ENCODE measurements at places on chromosomes 16 and 17.
A peak's percentile ranks its signal among the peaks of the same experiment; 100 is the strongest.

- H3K27me3 ChIP-seq, result no peaks in the 10 kb centered on the region
- no peak overlapping the region for H3K27ac ChIP-seq
- no peak overlapping the region for H3K4me3 ChIP-seq
Measured at GRCh38 chr17:17382971-17383370, 79.8 kb downstream of the NT5M start.

DNA sequence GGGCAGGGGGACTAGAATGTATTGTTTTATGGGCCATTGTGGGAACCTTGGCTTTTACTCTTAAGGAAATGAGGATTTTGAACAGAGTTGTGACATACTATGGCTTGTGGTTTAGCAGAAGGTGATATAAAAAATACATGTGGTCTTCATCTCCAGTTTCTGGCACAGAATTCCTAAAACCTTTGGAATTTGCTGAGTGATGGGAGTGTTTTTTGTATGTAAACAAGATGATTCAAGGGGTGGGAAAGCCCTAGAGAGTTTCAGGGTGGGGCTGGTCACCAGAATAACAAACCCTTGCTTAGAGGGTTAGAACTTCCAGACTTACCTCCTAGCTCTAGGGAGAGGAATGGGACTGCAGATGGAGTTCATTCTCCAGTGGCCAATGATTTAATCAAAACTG lies 316.1 kb downstream of the PHKB start:
- DNase-seq, result no peak
- no peaks in the 10 kb centered on the region for H3K27me3 ChIP-seq
- H3K27ac ChIP-seq, result no peak overlapping the region

GRCh38 chr16:85253084-85253941 lies 141.0 kb upstream of the CIBAR2 start:
- DNase-seq, result peak; percentile 80
- no peak overlapping the region for H3K4me3 ChIP-seq
- no peaks in the 10 kb centered on the region for H3K4me1 ChIP-seq
- no peak overlapping the region for H3K27ac ChIP-seq
- H3K36me3 ChIP-seq, result no peaks in the 10 kb centered on the region

DNA sequence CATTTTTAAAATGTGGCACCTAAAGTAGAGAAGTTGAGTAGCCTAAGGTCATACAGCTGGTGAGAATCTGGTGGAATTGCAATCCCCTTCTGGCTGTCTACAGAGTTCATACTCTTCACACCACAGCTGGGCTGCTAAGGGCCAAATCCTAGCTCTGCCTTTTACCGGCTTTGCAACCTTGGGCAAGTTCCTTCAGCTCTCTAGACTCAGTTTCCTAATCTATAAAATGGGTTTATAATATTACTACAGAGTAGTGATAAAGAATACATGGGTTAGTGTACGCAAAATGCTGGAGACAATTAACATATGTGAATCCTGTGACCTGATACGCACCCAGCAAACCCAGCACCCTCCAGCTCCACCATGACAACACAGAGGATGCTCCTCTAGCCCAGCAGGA lies 298.2 kb upstream of the MAF start:
- H3K27ac ChIP-seq, result no peak overlapping the region
- H3K27me3 ChIP-seq, result no peaks in the 10 kb centered on the region
- no peak overlapping the region for H3K4me3 ChIP-seq
- no peak for DNase-seq

DNA sequence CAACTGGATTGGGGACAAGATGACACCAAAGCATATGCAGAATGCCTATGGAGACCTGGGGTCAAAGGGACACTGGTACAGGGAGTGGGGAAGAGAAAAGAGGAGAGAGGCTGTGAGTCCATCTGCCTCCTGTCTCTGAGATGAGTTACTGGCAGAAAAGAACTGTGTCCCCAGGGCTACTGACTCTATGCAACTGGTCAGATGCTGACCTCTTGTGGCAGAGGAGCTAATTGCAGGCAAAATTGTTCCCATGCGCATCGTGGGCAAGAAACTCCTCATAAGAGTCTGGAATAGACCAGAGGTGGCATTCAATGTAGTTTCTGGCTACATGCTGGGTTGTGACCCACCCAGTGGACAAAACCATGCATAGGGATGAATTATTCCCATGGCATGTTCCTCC lies 26.1 kb upstream of the MLKL start:
- peak; percentile 86 for DNase-seq
- no peak overlapping the region for H3K4me3 ChIP-seq
- H3K27me3 ChIP-seq, result no peaks in the 10 kb centered on the region
- no peaks in the 10 kb centered on the region for H3K36me3 ChIP-seq

GRCh38 chr17:65328567-65328966 lies 191.4 kb downstream of the RGS9 start:
- no peak overlapping the region for H3K4me3 ChIP-seq
- H3K27ac ChIP-seq, result no peak overlapping the region
- no peaks in the 10 kb centered on the region for H3K27me3 ChIP-seq
- no peak for DNase-seq
- no peaks in the 10 kb centered on the region for H3K36me3 ChIP-seq

DNA sequence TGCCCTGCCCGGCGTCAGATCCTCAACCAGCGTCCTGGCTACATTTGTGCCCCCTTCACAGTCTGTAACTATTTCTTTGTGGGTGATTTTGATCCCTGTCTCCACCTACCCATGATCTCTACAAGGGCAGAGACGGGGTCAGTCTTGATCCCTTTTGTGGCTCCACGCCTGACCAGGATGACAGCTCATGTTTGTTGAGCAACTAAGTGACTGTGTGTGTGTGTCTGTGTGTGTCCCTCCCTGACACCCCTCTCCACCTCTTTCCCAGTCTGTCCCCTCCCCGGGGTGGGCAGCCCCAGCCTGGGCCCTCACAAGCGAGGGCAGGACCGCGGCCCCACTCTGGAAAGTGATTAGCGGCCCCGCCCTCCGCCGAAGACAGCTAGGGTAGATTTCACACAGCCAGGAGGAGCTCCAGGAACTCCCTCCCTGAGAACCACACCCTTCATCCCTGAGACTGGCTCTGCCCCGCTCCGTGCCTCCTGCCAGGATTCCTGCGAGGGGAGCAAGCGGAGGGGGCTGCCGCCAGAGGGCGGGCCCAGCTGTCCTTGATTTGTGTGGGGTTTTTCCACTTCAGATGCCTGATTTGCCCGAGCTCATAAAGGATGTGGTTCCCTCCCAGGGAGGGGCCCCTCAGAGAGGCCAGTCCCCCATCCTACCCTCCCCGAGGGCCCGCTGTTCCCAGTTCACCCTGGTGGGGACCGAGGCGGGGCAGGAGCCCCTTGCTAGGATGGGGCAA lies 5.3 kb upstream of the HS3ST6 start:
- H3K36me3 ChIP-seq, result no peaks in the 10 kb centered on the region
- H3K27ac ChIP-seq, result no peak overlapping the region
- peak; percentile 83 for DNase-seq
- H3K4me3 ChIP-seq, result peak overlapping the region; percentile 55
- H3K27me3 ChIP-seq, result peaks cover 56% of the 10 kb centered on the region

DNA sequence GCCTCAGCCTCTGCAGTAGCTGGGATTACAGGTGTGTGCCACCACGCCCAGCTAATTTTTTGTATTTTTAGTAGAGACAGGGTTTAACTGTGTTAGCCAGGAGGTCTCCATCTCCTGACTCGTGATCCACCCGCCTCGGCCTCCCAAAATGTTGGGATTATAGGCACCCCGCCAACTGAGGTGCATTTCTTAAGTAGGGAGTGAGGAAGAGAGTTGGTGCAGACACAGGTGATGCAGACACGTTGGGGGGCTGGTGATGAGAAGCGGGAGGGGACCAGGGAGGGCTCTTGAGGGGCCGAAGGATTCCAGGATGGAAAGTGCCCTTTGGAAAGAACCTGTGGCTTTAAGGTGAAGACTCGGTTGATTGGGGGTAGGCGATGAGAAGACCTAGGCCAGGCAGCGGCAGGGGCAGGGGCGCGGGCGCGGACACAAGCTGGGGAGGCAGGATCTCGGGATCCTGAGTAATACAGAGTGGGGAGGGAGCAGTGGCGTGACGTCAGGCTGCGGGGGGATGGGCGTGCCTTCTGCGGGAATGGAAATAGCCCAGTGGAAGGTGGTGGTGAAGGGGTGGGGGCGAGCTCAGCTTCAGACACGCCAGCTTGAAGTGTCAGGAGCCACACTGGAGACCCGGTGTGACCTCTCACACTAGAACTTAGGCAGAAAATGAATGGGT lies 2.5 kb upstream of the ATP6V0C start:
- peak; percentile 49 for DNase-seq
- no peaks in the 10 kb centered on the region for H3K36me3 ChIP-seq
- H3K27me3 ChIP-seq, result no peaks in the 10 kb centered on the region
- H3K4me3 ChIP-seq, result peak overlapping the region; percentile 41
- H3K4me1 ChIP-seq, result peaks cover 22% of the 10 kb centered on the region

DNA sequence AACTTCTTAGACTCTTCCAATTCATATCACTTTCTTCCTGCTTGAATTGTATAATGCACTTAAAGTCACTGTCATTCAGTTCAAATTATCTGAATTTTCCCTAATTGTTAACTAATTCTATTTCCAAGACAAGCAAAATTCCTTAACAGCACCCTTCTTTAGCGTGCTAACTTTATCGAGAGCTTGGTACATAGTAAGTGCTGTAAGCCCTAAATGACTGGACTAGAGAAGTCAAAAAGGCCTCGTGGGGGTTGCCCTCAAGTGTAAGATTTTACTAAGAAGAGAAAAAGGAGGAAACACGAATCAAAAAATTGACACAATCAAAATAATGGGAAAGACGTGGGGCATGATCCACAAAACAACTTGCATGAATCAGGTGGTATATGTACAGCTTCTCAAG lies 11.3 kb downstream of the KANSL1 start:
- H3K27me3 ChIP-seq, result no peaks in the 10 kb centered on the region
- no peak for DNase-seq
- H3K27ac ChIP-seq, result peak overlapping the region; percentile 93
- H3K4me1 ChIP-seq, result peaks cover 93% of the 10 kb centered on the region
- no peak overlapping the region for H3K4me3 ChIP-seq

DNA sequence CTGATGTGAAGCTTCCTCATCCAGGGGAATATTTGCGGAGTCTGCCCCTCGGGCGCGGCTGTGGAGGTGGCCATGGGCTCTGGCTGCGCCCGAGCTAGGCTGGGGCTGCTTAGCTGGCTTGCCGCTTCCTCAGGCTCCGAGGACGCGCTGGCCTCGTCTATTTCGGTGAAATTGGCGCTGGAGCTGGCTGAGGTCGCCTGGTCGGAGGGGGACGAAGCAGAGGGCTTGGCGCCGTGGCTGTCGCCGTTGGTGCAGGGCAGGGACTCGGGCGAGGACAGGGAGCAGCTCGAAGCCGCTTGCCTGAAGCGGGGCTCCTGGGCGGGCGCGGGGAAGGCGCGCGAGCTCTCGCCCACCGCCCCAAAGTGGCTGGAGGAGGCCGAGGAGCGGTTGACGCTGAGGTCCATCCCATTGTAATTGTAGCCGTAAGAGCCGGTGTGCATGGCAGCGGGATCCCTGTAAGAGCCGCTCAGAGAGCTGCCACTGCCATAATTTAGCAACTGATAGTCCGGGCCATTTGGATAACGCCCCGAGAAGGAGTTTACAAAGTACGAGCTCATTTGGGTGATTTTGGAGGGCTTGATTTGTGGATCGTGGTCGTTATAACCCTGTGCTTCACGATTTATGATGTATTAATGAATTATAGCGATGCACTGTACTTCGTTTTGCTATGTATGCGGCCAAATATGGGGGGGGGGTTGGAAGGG lies at the start of gene HOXB5:
TSS of gene HOXB5 (minus strand) at position 654 of the 704 bp plus-strand sequence. CDS start at position 557, 97 bp downstream.
- H3K27ac ChIP-seq, result no peak within 1 kb of the TSS
- peaks cover 62% of the 10 kb centered on the region for H3K4me1 ChIP-seq
- H3K36me3 ChIP-seq, result no peaks in the 10 kb centered on the region
- DNase-seq, result no peak

DNA sequence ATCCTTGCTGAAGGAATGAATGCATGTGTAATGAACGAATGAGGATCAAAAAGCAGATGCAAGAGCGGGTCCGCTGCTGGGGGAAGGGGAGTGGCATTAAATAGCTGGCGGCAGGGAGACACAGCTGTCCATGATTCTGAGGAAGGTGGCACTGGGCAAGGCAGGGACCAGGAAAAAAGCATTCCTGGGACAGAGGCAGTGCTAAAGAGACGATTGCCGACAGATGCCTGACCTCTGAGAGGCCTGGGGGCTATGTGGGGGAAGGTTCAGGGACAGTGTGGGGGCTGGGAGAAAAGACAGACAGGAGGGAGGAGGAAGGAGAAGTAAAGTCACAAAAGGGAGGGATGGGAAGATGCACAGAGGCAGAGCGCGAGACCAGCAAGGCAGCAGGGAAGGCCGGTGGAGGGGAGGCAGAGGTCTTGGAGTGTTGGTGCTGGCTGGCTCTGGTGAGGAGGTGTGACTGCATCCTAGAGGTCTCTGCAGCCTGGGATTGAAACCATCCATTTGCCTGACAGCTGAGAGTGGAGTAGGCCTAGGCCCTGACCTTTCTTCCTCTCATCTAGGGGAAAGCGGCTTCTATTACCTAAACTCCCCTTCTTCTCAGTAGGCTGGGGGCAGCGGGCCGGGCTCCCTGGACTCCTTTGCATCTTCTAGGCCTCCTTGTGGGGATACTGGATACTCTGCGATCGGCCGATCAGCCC lies 109.9 kb downstream of the SDK2 start:
- no peak for DNase-seq
- H3K27me3 ChIP-seq, result no peaks in the 10 kb centered on the region
- H3K4me3 ChIP-seq, result no peak overlapping the region
- H3K4me1 ChIP-seq, result peaks cover 8% of the 10 kb centered on the region
- no peak overlapping the region for H3K27ac ChIP-seq

GRCh38 chr17:32852811-32853210 lies 24.1 kb downstream of the MYO1D start:
- no peak for DNase-seq
- no peaks in the 10 kb centered on the region for H3K36me3 ChIP-seq
- H3K27me3 ChIP-seq, result no peaks in the 10 kb centered on the region
- H3K4me3 ChIP-seq, result no peak overlapping the region

- H3K4me3 ChIP-seq, result no peak overlapping the region
- no peaks in the 10 kb centered on the region for H3K36me3 ChIP-seq
- no peak overlapping the region for H3K27ac ChIP-seq
- H3K27me3 ChIP-seq, result peaks cover 12% of the 10 kb centered on the region
- peaks cover under 1% of the 10 kb centered on the region for H3K4me1 ChIP-seq
Measured at GRCh38 chr17:21313320-21313719, 28.8 kb downstream of the MAP2K3 start.

DNA sequence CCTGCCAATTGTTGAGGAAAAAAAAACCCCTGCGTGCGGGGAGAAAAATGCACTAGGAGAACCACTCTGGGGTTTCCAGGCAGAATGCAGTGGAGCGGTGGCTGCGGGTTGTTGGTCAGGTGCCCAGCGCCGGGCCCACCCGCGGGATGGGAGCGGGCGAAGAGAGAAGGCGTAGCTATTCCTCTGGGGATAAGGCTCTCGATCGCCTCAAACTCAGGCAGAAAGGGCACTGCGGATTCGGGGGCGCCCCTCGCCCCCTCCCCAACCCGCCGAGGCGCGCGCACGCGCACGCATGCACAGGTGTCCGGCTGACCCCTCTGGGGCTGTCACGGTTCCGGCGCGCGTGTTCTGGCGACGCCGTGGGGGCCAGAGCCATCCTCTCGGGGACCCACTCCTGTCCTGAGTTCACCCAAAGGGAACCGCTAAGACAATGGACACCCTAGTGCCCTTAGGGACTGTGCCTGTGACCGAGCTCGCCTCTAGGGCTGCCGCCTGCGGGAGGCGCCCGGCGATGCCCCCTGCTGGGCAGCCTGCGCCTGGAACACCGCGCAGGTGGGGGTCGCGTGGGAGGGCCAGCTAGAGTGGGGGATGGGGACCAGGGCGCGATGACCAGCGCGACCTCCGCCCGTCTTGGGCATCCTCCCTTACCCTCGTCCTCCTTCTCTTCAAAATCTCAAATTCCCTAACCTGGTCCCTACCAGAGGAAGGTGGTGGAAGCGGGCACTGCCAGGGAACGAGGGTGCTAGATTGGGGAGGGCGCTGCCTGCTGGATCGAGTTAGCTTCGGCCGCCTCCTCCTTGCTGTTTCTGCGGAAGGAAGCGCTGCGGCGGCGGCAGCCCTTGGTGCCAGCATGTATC lies 14.4 kb upstream of the CBX8 start:
- no peaks in the 10 kb centered on the region for H3K36me3 ChIP-seq
- no peak overlapping the region for H3K27ac ChIP-seq
- H3K4me3 ChIP-seq, result peak overlapping the region; percentile 41
- peaks cover 38% of the 10 kb centered on the region for H3K4me1 ChIP-seq
- H3K27me3 ChIP-seq, result peaks cover 94% of the 10 kb centered on the region
